Fibroblast of lung (primary cell): ENCODE measurements at places on chromosomes 12 and 14.

DNA sequence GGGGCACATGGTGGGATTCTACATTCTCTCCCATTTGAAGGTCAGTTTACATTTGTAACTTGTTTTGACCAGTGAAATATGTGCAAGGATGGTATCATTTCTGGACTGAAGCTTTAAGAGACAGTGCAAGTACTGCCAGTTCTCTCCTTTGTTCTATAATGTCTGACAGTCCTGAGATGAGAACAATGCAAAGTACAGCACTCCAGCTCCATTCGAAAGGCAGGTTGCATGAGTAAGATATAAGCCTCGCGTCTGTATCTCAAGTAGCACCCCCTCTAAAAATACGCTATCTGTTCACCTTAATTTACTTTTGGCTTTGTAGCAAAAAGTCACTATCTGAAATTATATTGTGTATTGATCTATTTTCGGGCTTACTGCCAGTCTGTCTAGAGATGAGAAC lies 1122.2 kb upstream of the TMEM132C start:
- no peak for DNase-seq

GRCh38 chr12:52091061-52091460 lies 11.6 kb downstream of the SMIM41 start:
- no peak for DNase-seq

DNA sequence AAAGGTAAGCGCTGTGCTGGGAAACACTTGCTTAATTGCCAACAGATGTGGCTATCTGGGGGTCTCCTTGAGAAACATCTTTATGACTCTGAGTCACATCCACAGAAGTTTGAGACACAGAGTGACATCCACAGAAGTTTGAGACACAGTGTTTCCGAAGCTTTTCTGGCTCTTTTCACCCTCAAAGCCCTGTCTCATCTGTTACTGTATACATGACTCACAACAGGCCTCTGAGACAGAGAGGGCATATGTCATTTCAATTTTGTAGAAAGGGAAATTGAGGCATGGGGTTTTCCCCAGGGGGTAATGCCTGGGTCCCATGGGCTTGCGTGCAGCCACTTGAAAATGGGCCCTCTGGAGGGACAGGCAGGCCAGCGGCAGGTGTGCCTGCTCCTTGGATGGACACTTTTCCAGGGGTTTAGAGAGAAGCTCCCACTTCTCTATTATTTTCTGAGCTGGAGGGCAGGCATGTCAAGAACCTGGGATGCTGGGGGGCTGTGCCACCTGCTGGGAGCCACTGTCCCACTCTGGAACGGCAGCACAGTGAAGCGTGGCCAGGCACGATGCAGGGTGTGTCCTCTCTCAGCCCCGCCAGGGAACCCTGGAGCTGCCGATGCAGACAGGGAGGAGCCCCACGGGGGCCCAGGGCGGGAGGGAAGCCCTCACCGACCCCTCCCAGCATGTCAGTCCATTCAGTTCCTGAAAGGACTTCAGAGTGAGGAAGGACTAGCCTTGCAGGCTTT lies 111.3 kb upstream of the FKBP4 start:
- no peak for DNase-seq

- DNase-seq: no peak
These were observed 5.7 kb downstream of the MAP3K9 start for GRCh38 chr14:70803321-70804310.

DNA sequence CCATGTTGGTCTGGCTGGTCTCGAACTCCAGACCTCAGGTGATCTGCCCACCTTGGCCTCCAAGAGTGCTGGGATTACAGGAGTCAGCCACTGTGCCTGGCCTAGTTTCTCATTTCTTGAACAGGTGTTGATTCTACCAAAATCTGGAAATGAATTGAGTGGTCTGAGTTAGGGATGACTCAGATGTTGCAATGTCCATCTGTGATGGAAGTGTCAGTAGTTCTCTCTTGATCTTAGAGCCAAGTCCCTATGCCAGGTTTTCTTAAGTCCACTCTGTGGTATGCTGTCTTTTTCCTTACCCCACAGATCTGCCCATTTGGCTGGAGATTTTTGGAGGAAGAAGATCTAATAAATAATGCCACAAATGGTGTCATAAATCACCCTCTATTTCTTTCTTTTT lies 12.6 kb downstream of the SNAPC1 start:
- no peak for DNase-seq

- peak; percentile 45 for DNase-seq
These were observed 811 bp upstream of the INF2 start for GRCh38 chr14:104688505-104689108.

GRCh38 chr12:27922531-27923139 lies 49.9 kb downstream of the PTHLH start:
- DNase-seq: peak; percentile 72

- peak; percentile 42 for DNase-seq
These were observed 1.4 kb upstream of the KCNK13 start for GRCh38 chr14:90060312-90060964.

DNA sequence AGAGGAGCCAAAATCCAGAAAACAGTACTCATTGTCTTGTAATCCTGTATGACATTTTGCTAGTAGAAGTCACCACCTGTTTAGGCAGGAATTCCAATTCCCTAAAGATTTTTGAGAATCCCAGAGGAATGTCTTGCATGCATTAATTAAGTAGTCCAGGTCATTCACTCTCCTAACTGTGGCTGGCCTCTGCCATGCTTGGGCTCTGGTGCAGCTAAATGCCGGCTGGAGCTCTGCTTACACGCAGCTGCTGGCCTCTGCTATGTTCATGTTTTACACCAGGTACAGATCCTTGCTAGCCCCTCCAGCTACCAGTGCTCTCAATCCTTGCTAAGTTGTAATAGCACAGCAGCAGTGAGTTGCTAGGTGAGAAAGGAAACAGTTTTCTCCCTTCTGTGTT lies 16.3 kb upstream of the HIF1A start:
- DNase-seq: peak; percentile 86

- DNase-seq: no peak
These were observed 38.0 kb downstream of the NFKBIA start for GRCh38 chr14:35366521-35366976.

- no peak for DNase-seq
These were observed 92.9 kb downstream of the BBS10 start for GRCh38 chr12:76255281-76255680.

DNA sequence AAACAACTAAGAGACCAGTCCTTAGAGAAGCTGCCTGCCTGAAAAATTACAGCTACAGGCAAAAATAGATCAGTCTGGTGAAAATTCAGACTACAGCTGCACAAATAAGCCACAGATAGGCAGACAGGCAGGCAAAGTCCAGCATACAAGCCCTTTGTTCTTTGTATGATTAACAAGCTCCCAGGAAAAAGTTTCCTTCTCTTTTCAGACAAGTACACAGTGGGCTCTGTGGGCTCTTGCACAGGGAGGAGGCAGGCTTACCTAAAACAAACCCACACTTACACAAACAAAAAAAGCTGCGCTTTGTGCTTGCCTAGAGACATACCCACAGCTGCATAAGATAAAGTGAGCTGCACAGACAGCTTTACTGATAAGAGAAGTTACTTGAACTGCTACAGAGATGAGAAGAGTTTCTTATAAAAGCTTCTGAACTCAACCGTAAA lies 7.7 kb downstream of the OR6C68 start:
- no peak for DNase-seq

- DNase-seq: peak; percentile 40
These were observed 11.8 kb downstream of the P2RX7 start for GRCh38 chr12:121144416-121144914.

DNA sequence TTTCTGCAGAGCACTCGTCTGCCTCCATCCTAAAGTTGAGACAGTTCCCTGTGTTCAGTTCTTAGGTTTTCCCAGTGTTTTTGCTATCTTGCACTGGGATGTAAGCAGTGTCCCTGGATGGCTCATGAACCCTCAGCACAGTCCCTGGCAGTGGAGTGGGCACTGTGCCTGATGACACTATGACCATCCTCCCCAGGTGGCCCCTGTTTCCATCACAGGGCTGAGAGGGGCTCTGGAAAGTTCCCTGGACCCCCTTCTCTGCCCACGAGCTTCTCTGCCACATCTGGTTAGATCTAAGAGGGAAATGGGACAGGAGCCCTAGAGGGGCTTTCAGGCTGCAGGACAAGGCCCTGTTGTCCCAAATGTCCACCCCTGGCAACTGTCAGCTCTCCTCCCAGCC lies 249.8 kb upstream of the SFSWAP start:
- DNase-seq: no peak

DNA sequence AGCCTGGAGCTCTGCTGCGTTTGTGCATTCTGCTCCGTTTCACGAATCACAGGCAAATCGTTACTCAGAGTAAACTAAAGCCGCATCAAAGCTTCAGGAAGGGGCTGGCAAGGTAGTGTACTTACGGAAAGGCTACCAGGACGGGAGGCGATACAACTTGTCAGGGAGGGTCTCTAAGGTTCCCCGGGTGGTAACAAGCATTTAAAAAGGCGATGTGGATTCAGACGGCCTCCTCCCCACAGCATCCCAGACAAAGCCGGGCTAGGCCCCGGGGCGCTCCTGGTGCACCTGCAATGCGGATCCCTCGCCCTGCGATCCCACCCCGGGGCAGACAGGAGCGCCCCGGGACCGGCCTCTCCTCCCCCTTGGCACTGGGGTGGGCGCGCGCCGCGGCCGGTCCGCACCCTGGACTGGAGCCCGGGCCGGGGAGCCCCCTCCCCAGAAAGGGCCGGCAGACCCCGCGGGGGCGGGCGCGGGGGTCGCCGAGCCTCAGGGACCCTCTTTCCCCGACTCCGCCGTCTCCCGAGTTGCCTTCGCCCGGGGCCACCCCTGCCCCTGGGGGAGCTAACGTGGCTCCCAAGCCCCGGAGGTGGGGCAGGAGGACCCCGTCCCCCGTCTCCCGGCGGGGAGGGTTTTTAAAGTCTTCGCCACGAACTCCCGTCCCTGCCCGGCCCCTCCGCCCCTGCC lies 718 bp downstream of the CCDC92 start:
- DNase-seq: peak; percentile 59
